A549 treated with RU486 at 1 μM for 4 hours (cell line): ENCODE measurements at places on chromosomes 1 and 21. TPM values are rescaled to one million over a fixed set of nuclear protein-coding genes. Genes with fewer than 3 reads are reported as not detected.

Gene GPR61
- not detected in 5 replicates for total RNA-seq

Gene SLC1A7
- total RNA-seq: not detected in 5 replicates

Gene FOXD2
- total RNA-seq: 0.37 to 0.60 TPM (median 0.43 TPM) in 5 replicates

Gene CFHR5
- total RNA-seq: not detected in 5 replicates

Gene BATF3
- 18.4 to 34.7 TPM (median 32.8 TPM) in 5 replicates for total RNA-seq

Gene NPR1
- 0.77 to 1.2 TPM (median 0.97 TPM) in 5 replicates for total RNA-seq
